ENCODE measurements at places on chromosomes 1 and 21.

- no peak for DNase-seq
Measured at GRCh38 chr1:208500375-208500774, 256.2 kb upstream of the PLXNA2 start.

DNA sequence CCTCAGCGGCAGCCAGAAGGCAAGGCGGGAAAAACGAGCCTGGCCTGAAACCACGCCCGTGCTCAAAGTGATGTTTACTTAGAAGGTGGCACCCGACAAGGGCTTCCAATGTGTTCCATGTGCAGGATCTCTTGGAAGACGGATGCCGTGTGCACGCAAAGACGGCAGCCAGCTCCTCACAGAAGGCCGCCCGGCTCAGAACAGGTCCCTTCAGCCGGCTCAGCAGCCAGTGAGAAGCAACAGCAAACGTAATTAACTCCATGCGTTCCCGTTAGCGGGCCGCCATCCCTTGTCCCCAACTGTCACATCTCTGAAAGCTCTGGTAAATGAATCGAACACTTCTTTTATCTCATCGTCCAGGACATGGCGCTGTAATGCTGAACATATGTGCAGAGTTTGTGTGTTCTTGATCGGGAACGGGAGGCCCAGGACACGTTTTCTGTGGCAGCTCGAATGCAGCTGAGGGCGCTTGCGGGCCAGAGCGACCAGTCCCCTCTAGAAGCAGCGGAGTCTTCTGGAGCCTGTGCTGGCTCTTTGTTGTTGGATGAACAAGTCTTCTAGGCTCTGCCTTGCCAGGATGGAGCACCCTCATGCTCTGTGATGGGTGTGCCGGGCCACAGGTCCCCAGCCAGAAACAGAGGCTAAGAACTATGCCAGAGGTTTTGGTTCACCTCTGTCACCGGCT lies 94.6 kb upstream of the ARHGEF16 start:
- no peak for DNase-seq

GRCh38 chr1:7418442-7419080 lies 352.5 kb upstream of the VAMP3 start:
- no peak for DNase-seq

GRCh38 chr1:20726118-20726911 lies 6.2 kb downstream of the SH2D5 start:
- DNase-seq: no peak

DNA sequence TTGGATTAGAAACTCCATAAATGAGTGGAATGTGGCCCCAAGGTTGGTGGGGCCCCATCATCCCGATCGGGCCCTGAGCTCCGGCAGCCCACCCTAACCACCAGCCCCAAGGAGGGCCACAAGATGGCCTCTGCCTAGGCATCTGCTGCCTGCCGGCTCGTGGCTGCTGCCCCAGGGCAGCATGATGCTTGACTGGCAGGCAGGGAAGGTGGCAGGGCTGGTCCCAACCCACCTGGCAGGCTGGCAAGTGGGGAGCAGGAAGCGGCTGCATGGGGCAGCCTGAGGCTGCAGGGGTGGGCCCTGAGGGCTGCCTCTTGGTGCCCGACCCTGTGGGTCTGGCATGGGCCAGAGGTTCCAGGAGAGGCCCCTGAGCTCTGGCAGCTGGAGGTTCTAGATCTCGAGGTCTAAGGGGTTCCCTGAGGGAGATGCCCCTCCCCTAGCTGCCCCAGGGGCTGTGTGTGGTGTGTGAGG lies 760 bp upstream of the GJC2 start:
- no peak for DNase-seq

DNA sequence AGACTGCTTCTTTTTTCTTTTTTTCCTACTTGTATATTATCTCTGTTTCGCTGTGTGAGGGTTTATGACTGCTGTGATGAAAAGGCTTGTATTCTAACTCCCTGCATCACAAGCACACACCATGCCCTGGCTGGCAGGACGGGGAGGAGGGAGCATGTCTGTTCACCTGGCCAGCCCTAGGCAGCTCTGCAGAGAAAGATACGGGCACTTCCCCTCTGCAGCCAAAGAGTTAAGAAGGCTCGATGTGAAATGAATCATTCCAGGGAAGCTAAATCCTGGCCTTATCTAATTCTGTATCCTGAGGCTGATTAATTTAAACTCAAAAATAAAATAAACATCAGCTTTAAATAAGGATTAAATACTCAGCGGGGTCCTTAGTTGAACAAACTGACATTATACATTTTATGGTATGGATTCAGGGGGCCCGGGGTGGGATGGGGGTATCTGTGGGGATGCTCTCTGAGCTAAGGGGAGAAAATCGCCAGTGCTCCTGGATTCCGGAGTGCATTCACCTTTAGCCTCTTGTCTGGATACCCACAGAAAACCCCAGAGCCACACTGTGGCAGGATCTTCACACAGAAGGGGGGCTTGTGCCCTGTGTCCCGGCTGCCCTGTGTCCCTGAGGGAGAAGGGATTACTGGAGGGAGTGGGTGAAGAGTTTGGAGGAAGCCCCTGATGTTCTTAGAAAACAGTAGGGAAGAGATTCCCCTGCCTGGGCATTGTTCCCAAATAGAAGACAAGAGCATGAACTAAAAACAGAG lies 321.5 kb downstream of the NPHP4 start:
- DNase-seq: no peak

DNA sequence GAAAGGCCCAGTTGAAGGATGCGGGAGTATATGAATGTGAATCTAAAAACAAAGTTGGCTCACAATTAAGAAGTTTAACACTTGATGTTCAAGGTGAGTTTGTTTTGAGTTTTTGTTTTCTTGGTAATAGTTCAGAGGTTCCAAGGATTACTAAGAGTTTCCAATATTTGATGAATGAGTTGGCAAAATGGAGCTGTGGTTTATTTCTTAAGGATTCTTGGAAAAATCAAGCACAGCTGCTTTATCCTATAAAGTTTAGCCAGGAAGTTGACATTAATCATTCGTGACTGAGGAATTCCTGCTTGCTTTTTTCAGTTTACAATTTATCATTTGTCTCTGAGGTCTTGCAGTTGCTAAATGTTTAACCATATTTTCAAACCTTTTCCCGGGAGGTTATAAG lies 15.1 kb downstream of the VCAM1 start:
- DNase-seq: peak; percentile 64
